ENCODE measurements at places on chromosomes 11 and 22.

DNA sequence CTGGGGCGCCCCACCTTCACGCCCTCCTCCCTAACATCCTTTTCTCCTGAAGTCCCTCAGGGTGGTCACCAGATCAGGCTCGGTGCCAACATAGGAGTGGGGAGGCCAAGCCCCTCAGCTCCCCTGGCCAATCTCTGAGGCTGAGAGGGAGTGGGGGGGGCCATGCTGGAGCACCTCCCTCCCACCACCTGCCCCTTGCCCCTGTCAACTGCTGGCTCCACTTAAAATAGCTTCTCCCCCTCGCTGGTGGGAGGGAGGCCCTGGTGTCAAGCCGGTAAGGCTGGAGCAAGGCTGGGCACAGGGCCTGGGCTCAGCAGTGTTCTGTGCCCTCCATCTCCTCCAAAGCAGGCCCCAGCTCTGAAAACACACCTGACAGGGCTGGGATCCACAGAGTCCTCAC, 4.9 kb downstream of the PLXNB2 start:
- DNase-seq = no peak

DNA sequence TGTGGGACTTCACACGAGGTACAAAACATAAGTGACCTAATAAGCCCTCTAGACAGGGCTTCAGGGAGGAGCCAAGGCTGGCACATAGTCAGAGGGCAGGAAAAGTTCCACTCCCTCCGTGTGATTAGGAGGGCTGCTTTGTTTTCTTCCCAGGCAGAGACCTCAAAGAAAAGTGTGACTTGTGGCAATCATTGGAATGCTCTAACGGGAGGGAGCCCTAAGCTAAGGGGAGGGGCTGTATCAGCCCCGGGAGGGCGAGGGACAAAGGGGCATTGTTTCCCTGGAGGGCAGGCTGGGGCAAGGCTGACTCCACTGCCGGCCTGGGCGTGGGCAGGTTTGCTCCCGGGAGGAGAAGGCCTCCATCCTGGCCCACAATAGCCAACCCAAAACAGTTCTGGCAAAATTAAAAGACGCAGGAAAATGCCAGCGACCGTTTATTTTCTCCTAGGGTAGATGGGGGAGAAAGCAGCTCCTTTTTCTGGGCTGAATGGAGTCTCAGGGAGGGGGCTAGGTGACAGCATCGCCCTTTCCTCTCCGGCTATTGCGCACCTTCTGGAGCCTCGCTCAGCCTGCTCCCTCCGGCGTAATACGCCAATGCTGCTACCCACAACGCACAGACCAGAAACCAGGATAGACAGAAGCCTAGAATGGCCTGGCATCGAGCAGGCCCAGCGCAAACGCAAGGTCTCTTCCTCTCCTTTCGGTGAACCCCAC, 60.2 kb downstream of the ENDOD1 start:
- DNase-seq = peak; percentile 38

DNA sequence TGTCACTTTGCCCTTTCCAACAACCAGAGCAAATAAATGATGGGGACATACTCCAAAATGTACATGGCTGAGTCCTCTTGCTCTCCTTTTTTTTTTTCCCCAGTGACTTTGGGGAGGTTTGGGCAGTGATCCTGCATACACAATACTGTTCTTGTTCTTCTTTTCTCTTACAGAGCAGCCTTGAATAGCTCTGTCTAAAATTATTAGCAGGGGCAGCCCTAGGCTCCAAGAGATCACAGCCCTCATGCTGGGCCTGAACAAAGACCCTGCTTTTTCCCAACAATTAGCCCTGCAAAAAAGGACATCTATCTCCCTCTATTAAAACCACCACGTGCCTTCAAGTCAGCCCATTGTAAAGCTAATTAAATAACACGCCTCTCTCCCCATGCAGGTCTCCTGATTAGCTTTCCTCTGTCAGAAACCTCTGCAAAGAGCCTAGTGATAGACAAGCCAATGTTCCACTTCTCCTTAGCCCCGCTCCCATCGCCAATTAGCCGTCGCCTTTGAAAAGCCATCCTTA, 54.7 kb downstream of the ETS1 start:
- DNase-seq = no peak

GRCh38 chr22:41094041-41094593, 1.7 kb downstream of the EP300 start:
- peak; percentile 40 for DNase-seq

DNA sequence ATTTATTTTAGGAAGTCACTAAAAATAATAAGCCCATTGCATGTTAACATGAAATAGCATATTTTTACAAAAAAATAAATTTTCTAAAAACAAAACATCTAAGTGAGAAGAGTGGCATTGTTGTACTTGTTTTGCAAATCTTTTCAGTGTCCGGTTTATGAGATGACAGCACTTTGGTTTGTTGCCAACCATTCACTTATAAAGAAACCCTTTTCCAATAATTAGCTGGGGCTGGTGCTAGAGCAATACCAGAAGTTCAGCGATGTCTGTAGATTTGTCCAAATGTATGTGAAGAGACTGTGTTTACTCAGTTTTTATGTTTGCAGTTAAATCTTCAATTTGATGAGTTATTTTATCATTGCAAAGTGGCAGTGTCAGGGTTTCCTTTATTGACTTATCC, 22.1 kb upstream of the KRTAP5-7 start:
- DNase-seq = no peak

DNA sequence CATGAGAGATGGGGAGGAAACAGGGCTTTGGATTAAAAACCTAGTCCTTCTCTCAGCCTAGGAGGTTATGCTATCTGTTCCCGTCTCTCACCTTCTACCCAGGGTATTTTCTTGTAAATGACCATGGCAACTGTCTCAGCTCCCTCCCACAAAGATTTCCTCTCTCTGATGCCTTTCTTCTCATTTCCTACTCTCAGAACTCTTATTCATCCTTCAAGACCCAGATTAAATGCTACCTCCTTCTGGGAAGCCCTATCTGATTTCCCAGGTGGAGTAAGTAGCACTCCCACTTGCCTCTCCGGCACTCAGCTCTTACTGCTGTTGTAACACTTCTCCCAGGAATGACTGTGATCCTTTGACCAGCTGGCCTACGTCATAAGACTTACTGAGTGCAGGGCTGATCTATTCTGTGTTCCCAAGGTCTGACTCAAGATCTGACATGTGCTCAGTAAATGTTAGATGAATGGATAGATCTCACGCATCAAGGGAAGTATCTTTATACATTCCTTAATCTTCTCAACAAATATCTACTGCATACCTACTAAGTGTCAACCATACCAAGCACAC, 175.0 kb downstream of the TENM4 start:
- DNase-seq = peak; percentile 80

DNA sequence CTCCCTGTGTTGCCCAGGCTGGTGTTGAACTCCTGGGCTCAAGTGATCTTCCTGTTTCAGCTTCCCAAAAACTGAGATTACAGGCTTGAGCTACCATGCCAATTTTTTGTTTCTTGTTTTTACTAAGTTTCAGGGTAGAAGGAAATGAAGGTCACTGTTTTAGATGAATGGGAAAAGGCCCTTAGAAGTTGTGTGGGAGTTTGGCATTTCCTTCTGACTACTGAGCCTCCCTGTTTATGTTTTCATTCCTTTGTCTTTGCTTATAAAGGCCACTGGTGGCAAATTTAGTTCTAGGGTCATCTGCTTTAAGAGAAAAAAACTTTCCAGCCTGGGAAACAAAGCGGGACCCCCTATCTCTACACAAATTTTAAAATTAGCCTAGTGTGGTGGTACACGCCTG, 22.1 kb downstream of the SRPRA start:
- peak; percentile 29 for DNase-seq

GRCh38 chr11:107018902-107019493, 722 bp upstream of the GUCY1A2 start:
- peak; percentile 70 for DNase-seq

GRCh38 chr11:122159861-122160260, 43.8 kb upstream of the BLID start:
- DNase-seq = no peak

DNA sequence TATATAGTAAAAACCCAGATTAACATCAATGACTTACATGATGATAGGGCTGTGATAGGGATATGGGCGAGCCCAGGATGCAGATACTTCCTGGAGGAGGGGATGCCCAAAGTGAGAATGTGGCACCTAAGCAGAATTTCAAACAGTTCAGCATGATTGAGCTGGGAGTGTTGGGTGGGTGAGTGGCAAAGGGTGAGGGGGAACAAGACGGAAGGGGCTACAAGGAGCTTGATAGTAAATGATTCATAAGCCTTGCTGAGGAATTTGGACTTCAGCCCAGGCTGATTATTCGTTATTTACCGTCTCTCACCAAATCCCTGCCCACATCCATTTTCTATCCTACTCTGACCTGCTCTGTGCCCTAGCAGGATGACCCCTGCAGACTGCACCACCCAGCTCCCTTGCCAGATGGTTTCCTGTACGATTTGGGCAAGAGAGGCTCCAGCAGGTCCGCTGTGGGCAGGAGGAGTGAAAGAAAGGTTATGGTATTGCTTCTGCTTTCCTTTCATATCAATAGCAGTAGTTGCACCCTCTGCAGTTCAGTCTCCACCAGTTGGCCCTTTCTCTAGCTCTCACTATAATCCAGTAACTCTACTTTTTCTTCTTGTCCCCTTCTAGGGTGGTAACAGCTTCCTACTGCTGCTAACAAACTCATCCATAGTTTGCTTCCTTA, 30.3 kb upstream of the SIK2 start:
- peak; percentile 18 for DNase-seq

DNA sequence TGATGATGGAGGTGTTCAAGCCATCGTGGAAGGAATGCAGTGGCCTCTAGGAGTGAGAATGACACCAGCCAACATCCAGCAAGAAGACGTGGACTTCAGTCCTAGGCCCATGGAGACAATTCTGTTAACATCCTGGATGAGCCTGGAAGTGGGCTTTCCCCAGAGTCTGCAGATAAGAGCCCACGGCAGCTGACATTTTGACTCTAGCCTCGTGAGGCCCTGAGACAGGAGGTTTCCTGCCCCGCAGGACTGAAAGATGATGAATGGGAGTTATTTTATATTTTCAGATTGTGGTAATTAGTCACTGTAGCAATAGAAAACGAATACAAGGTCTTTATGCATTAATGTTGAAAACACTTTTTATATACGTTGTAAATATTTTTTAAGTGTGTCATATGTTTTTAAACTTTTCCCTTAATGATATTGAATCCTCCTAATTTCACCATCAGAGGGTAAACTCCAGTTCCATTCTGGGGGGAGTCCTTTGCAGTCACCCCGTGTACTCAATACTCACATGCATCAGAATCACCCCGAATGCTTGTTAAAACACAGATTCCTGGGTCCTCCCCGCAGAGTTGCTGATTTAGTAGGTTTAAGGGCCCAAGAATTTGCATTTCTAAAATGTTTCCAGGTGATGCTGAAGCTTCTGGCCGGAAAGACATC, 570 bp upstream of the TPCN2 start:
- peak; percentile 19 for DNase-seq

GRCh38 chr11:94588366-94588942, 21.3 kb downstream of the PIWIL4 start:
- DNase-seq = no peak

- DNase-seq = no peak
Measured at GRCh38 chr11:5335170-5335569, 8.2 kb downstream of the OR51B5 start.

DNA sequence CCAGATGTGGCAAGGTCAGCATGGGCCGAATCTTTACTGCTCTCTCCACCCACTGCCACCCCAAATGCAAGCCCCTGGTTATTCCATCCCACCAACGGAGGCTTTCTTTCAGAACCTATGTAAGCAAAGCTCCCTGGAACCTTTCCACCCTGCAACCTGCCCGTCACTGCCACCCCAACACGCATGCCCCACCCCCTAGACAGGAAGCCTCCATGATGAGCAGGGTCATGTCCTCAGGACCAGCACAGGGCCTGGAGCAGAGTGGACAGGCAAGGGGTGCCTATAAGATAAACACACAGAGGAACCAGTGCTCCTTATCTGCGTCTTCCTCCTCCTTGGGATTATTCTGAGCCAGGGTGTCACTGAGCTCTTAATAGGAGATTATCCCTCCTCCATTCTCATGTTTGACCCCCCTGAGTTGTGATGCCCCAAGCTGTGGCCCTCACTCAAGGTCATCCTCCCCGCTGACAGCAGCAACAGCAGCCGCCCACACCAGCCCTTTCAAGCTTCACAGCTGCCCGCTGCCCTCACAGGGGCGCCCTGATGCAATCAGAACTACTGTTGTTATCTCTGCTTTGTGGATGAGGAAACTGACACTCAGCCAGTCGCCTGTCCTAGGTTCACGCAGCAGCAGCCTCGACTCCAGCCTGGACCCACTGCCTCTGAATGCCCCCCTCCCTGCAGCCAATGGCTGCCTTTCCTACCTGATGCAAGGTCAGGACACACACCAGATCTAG, 647.3 kb downstream of the TBC1D22A start:
- no peak for DNase-seq

GRCh38 chr11:59152312-59152951, 9.8 kb downstream of the FAM111A start:
- no peak for DNase-seq

GRCh38 chr11:61922539-61922938, 5.2 kb upstream of the RAB3IL1 start:
- peak; percentile 25 for DNase-seq

DNA sequence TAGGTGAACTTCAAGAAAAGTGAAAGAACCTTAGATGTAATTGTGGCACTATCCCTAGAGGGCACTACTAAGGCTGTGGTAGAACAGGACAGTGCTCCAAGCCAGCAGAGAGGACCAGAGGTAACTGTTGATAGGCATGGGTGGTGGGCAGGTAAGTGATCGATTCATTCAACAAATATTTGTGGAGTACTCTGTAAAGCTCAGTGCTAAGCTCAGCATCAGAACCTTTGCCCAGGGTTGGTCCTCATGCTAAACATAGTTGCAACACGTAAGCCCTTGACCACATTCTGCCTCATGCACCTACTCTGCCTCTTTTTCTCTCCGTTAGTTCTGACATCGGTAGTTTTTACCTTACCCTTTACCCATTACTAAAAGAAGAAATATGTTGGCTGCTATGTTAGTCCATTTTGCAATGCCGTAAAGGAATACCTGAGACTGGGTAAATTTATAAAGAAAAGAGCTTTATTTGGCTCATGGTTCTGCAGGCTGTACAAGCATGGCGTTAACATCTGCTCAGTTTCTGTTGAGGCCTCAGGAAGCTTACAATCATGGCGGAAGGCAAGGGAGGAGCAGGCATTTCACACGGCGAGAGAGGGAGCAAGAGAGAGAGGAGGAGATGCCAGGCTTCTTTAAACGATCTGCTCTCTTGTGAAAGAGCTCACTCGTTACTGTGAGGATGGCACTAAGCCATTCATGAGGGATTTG, 18.4 kb upstream of the NNMT start:
- no peak for DNase-seq

GRCh38 chr11:86726118-86726753, 53.8 kb upstream of the ME3 start:
- DNase-seq = peak; percentile 60

- no peak for DNase-seq
Measured at GRCh38 chr22:30931541-30932300, 36.9 kb downstream of the MORC2 start.

GRCh38 chr22:24327832-24328231, 57.2 kb downstream of the SPECC1L start:
- DNase-seq = no peak

DNA sequence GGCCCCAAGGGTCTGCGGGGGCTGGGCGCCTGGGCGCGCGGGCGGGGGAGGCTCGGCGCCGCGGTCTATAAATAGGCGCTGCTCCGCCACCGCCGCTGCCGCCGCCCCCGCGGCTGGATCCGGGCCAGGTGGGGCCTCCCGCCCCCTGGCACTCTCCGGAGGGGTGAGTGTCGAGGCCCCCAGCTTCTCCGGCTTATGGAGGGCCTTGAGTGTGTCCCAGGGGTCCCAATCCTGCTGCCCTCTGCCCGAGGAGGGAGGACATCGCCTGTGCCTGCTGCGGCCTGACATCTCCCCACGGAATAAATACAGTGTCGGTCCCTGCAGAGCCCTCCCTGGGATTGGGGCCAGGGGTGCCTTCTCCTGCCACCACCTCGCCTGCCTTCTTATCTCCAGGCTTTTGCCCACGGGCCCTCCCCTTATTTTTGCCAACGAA, 4.3 kb upstream of the GP1BB start:
- DNase-seq = no peak

Data from amniotic epithelial cell (primary cell).